Smooth muscle cell of trachea (primary cell): ENCODE measurements at places on chromosomes 6 and 20. TPM values are rescaled to one million over a fixed set of nuclear protein-coding genes. Genes with fewer than 3 reads are reported as not detected.

The FRK gene
- 1.5 and 1.7 TPM in 2 replicates for total RNA-seq

The COL21A1 gene
- total RNA-seq, result 4.6 and 17.6 TPM in 2 replicates

The PPIL6 gene
- total RNA-seq, result 2.2 and 3.8 TPM in 2 replicates

The SMPDL3A gene
- 18.0 and 47.1 TPM in 2 replicates for total RNA-seq
